MCF 10A (cell line): ENCODE measurements at places on chromosomes 3 and 15.

DNA sequence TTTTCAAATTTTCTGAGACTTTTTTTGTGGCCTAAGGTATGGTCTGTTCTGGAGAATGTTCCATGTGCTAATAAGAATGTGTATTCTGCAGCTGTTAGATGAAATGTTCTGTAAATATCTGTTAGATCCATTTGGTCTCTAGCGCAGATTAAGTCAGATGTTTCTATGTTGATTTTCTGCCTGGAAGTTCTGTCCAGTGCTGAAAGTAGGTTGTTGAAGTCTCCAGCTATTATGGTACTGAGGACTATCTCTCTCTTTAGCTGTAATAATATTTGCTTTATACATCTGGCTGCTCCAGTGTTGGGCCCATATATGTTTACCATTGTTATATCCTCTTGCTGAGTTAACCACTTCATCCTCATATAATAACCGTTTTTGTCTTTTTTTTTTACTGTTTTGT, 13.2 kb upstream of the TUBGCP5 start:
- no peak for DNase-seq

GRCh38 chr3:44880284-44880683, 5.9 kb downstream of the TGM4 start:
- DNase-seq, result no peak

DNA sequence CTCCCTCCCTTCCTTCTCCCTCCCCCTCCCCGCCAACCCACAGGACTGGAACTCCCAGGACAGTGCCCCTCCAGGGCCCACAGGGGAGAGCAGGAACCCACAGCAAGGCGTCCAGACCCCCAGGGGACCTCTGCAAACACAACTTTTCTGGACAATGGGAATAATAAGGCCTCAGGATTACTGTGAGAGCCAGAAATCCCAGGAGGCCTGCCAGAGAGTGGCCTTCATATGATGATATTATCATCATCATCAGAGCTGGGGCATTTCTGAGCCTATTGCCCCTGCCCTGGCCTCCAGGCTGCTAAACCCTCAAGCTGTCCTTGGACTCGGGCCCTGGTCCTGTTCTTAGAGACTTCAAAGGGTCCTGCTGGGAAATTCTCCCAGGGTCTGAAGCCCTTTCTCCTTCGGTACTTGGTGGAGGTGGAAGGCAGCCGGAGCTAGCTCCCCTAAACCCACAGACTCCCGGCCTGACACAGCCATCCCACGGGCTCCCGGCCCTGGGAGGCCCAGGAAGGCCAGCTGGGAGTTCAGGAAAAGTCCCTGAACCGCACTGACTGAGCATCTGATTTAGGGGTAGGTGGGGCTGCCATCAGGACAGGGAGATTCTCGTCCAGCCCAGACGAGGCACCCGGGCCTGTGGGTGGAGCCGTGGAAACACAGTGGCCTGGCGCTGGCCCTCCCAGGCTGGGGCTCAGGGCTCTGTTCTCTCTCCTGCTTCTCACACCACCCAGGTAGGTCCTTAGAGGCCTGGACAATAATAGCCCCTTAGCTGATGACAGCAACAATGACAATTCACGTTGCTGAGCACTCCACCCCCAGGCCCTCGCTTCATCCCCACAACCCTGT, 4.9 kb downstream of the CALML4 start:
- no peak for DNase-seq

- peak; percentile 81 for DNase-seq
Measured at GRCh38 chr15:59917504-59918157, 86.5 kb upstream of the FOXB1 start.

DNA sequence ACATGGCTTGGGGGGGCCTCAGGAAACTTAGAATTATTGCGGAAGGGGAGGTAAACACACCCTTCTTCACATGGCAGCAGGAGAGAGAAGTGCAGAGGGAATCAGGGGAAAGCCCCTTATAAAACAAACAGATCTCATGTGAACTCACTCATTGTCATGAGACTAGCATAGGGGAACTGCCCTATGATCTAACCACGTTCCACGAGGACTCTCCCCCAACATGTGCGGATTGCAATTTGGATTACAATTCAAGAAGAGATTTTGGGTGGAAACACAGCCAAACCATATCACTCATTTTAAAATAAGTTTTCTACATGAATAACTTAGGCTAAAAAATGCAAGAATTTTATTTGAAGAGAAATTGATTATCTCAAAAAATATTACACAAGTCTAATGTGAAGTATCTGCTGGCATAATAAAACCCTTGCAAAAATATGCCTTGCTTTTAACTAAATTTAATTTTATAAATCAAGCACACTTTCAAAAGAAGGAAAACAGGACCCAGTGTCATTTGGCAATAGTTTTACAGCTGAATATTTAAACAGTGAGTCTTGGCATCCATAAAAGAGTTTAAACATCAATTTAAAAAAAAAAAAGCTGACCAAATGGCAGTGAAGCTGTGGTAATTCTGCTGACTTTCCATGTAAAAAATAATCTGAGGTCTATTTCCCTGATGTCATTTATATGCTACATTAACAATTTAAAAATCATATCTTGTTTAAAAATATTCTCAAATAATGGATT, 1057.2 kb downstream of the NAALADL2 start:
- no peak for DNase-seq
